BJ (cell line): ENCODE measurements at places on chromosomes 7 and 10.

DNA sequence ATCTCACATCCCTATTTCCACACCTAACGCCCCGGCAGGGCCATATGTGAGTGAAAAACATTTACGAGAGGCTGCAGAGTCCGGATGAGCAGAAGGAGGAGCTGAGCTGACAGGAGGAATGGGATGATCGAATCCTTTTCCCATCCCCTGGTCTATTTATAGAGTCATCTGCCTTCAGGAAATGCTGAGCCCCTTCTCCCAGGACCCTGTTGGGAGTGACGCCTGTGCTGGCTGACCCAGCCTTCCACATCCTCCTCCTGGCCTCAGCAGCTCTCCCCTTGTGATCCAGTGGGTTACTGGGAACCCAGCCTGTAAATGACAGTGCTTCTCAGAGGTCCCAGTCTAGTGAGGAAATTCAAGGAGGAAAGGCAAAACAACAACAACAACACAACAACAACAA is 16.6 kb downstream of the DENND2A start:
- no peak for DNase-seq

DNA sequence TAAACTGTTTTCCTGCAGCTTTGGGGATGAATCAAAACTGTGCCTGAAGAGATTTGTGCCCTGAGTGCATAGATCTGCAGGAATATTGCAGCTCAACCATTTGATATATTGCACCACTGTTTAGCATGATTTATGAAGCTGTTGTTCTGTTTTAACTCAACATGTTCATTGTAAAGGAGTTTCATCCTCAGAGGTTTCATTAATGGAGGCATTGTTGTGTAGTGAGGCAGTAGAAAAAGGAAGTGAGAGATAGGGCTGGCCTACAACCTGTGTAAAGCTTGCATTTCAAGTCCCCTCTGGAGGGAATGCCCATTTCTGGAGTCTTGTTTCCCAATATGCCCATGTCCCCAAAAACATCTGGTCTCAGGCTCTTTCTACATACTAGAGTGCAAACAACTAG is 67.5 kb downstream of the DNAJC12 start:
- no peak for DNase-seq

DNA sequence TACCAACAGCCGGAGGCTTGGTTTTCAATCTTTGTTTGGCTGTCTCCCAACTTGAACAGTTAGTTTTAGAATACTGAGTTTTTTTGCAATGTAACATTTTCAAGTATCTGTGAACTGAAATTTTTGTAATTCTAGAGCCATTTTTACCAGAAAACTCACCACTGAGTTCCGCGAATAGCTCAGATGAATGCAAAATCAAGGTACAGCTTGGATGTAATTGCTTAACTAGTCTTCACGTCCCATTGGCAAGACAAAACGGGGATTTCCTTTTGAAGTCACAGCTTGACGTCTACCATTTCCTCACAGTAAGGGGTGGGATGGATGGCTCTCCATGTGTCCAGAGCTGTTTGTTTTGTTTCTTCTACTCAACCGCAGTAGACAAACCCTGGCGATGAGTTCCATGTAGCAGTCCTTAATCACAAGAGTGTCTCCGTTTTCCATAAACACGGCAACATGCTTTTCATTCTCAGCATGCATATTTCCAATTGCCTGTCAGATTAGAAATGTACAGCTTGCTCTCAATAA is 55.8 kb upstream of the FGFR2 start:
- no peak for DNase-seq

GRCh38 chr7:36203071-36203790 is 50.2 kb downstream of the EEPD1 start:
- no peak for DNase-seq

GRCh38 chr10:78898341-78899097 is 170.2 kb upstream of the ZMIZ1 start:
- no peak for DNase-seq

- DNase-seq, result no peak
Observed at GRCh38 chr10:45602082-45602730, 70.4 kb downstream of the ZFAND4 start.

DNA sequence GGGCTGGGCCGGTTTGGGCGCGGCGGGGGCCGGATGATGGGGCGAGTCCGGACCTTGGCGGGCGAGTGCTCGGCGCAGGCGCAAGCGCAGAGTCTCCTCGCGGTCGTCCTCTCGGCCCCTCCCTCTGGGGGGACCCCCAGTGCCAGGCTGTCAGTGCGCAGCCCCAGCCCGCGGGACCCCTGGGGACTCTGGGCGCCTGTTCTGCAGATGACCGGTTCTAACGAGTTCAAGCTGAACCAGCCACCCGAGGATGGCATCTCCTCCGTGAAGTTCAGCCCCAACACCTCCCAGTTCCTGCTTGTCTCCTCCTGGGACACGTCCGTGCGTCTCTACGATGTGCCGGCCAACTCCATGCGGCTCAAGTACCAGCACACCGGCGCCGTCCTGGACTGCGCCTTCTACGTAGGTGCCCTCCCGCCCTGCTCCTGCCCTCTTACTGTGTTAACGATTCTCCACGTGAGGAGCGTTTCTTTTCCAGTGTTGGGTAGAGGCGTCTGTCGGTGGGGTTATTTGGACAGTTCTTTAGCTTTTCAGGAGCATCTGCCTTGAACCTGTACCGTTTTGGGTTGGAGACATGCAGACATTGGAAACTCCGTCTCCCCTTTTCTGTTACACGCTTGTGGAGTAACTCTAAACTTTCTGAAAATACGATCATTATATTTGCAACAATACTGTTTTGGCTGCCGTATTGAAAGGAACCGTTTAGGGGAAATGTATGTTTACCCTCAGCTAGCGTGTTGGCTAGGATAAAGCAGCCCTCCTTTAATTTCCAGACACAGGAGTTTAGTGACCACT is 706 bp downstream of the BUB3 start:
- DNase-seq, result no peak
